ENCODE measurements at places on chromosomes 12 and 14.

DNA sequence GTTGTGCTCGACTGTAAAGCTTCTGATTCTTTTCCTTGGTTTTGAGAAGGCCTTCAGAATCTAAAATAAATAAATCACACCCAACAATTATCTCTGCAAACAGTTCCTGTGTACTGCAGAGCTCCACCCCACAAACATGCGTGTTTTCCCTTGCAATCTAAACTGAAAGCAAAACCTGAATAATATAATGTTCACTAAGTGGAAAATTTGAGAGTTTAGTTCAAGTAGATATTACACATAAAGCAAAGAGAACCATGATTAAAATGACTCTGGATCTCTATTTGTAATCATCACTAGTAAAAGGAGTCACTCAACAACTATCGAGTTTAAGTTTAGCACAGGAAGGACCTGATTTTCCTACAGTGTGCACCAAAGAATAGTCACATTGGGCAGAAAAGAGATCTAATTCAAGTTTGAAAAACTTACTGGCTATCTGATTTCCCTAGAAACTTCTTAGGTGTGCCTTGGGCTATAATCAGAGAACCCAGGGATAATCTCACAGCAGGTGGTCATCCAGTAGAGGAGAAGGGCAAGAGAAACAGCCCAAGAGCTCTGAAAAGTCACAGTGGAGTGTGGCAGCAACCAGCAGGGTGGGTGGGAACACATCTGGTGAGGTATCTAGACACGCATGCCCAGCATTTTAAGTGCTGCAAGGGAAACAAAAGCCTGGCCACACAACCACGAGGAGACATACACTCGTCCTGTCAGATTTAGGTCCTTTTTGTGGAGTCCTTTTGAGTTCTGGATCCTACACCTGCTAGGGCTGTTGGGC is 25.4 kb downstream of the ATG14 start:
- no peak for DNase-seq

DNA sequence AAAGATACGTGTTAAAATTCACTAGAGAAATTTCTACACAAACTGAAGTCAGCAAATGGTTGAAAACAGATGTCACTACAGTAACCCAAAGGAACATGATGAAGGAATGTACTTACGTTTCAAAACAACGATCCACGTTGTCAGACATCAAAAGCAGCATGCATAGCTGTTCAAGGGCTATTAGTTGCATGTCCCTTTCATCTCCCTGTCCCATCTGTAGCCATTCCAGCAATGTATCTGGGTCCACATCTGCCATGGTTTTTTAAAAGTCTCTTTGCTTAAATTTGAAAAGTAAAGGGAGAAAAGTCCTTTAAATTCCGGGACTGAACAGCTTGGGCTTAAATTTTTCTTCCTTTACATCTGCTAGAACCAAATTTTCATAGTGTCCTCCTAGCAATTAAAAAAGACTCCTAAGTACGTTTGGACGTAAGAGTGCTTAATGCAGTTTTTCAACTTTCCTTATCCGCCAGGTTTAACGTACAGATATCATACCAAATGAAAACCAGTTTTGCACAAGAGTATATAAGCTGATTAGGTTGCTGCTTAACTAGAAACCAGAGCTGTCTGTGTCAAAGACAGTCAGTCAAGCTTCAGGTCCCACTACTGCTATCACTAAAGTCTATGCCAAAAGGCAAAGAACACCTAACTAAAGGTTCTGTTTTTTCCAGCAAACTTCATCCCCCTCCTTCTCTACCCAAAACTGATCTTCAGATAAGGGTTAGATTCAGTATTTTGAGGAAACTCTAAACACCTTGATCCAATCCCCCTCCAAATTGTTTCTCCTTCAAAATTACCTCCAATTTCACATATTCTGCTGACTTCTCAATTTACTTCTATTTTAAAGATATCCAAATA is 1.7 kb downstream of the HECTD1 start:
- DNase-seq: no peak

DNA sequence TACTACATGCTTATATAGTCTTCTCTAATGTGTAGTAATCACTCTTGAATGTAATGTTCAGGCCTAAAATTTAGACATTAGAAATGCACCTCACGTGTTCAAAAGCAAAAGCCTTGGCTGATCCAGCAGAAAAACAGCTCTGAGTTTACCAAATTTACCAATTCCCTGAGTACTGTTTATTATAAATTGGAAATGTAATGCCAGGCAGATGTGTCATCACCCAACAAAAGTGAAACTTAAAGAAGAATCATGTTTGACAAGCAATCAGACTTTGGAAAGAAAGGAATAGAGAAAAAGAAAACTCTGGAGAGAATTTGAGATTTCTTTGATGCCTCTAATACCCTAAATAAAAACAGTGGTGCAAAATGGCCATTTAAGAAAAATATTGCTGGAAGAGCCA is 26.5 kb upstream of the STRAP start:
- no peak for DNase-seq

DNA sequence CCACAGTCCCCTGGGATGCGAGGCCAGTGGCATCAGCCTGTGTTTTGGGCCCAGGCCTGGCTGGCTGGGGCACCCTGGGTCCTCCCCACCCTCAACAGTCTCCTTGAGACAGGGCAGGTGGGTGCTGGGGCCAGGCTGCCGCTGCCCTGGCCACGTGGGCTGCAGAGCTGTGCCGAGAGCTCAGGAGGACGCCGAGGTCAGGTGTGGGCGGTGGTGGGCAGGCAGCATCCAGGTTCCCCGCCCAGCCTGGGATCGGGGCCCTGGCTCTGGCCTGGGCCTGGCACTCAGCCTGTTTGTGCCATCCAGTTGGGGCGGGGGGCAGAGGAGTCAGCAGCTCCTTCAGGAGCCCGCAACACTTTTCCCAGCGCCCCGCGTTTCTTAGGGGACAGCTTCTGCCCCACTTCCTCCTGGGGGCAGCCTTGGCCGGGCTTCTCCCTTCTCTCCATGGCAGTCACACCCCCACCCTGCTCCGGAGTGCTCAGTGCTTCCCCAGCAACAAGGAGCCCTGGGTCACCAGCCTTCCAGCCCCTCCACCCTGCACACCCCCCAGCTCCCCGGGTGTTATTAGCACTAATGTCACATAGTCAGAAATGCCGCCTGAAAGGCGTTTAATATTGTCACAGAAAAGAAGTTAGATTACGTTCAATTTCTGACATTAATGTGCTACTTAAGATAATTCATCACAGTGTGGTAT is 30.8 kb downstream of the KIF26A start:
- DNase-seq: no peak

- DNase-seq: peak; percentile 43
Measured at GRCh38 chr14:64880221-64881121, 764 bp upstream of the SPTB start.

- DNase-seq: no peak
Measured at GRCh38 chr12:32917094-32917611, 20.6 kb upstream of the PKP2 start.

DNA sequence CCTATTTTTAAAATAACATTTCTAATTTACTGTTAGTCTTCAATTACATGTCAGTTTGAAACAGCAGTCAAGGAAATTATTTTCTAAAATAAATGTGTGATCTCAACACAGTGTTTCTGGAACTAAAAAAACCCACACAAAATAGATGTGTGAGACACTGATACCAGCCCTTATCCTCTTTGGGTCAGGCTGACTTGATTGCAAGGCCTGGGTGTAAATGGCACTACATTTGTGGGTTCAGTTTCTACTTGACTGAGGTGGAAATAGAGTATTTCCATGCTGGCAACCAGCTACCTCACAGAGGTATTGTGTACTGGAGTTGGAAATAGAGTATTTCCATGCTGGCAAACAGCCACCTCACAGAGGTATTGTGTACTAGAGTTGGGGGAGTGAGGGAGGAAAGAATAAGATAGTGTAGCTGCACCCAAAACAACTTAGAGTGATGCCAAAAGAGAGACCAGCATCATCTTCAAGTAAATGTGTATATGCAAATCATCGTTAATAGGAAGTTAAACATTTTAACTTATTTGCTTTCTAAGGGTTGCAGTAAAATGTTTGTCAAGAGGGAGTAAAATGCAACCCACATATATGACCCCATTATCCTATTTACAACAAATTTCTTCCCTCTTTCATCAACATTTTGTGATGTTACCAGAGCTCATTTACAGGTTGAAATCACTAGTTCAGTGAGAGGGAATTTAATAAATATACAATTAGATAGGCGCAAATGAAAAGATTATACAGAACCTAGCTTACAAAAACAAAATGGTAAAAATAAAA is 10.7 kb upstream of the LYZ start:
- DNase-seq: no peak

GRCh38 chr12:15407025-15407424 is 84.7 kb downstream of the PTPRO start:
- DNase-seq: no peak

- no peak for DNase-seq
Measured at GRCh38 chr12:41956353-41956752, 188.3 kb downstream of the GXYLT1 start.

GRCh38 chr14:90733139-90733808 is 83.0 kb downstream of the TTC7B start:
- no peak for DNase-seq

- no peak for DNase-seq
Measured at GRCh38 chr12:18794000-18794399, 56.1 kb downstream of the CAPZA3 start.

GRCh38 chr12:122265886-122266229 is 436 bp downstream of the VPS33A start:
- DNase-seq: no peak

DNA sequence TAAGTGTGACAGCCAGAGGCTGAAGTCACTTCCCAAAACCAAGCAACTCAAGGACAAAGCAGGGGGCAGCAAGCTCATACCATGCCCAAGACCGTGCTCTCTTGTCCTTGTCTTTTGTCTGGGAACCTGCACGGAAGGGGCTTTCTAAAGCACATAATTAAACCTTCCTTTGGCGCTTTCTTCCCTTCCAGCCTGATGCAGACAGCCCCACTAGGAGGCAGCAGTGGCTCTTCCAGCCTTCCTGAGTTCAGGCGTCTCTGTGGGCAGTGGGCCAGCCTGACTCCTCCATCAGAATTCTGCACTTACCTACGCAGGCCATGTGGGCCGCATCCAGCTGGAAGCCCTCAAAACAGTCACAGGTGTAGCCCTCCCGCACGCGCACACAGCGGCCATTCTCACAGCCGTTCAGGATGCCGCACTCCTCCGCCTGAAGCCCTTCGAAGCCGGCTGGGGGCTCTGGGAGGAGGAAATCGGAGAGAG is 7.6 kb downstream of the ISCA2 start:
- DNase-seq: no peak

DNA sequence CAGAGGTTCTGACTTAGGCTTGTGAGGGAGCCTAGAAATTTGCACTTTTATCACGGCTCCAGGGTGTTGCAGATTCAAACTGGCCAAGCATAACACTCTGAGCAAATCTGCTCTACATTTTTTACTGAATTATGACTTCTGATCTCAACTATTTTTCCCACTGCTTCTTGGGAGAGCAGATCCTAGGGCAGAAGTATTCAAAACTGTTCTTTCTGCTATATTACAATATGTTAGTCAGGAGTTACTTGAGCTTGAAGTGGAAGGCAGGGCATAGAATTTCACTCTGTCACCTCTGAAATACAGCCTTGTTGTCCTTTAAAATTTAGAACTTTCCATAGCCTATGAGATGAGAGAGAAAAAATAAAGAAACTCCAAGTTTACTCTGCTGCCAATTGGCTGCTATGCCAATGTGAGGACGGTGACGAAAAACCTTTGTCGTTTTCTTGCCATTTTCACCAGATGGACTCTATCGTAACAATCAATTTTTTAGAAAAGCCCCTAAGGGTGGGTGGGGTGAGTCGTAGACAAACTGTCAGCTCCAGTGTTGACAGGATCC is 16.4 kb upstream of the KERA start:
- DNase-seq: no peak

- no peak for DNase-seq
Measured at GRCh38 chr14:64293976-64294671, at the start of gene ESR2. Gene ESR2, minus strand, starts transcription at chr14:64294371. Its CDS starts 11,386 bp downstream, at chr14:64282985.

GRCh38 chr14:79502751-79503148 is 708.6 kb downstream of the DIO2 start:
- DNase-seq: no peak

GRCh38 chr14:67319142-67319541 is 40.5 kb downstream of the ATP6V1D start:
- DNase-seq: no peak

GRCh38 chr12:70186436-70186835 is 56.8 kb upstream of the CNOT2 start:
- peak; percentile 47 for DNase-seq

- no peak for DNase-seq
Measured at GRCh38 chr12:19778172-19778571, 338.9 kb downstream of the AEBP2 start.

DNA sequence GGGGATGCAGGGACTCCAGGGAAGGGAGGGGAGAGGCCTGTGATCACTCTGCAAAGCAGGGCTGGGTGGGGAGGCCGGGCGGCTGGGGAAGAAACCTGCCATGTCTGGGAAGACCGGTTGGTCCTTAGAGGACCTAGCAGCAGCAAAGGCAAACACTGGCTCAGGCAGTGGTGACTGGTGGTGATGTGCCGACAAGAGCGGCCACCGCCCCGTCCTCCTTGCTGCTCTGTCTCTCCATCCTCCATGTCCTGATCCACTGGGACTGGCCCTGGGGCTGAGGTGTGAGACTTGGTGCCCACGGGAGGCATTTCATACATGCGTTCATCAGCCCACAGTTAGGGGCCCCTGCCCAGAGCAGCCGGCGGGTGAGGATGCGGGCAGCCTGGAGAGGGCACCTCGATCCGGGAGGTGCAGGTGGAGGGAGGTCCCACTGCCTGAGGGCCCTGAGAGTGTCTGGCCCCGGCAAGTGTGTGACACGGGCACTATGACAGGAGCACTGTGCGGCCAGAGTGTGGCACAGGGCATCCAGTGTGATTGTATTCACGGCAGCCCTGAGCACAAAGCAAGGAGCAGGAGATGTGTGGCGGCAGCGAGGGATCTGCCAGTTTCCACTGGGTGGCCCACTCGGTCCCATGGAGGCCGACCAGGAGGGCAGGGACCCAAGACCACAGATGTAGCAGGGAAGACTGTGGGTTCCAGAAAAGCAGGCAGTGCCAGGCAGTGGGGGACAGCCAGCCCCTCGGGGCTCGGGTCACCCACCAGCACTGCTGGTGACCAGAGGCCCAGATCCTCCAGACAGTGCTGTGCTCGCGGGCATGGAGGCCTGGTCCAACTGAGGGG is 13.9 kb downstream of the ANKRD9 start:
- DNase-seq: no peak

DNA sequence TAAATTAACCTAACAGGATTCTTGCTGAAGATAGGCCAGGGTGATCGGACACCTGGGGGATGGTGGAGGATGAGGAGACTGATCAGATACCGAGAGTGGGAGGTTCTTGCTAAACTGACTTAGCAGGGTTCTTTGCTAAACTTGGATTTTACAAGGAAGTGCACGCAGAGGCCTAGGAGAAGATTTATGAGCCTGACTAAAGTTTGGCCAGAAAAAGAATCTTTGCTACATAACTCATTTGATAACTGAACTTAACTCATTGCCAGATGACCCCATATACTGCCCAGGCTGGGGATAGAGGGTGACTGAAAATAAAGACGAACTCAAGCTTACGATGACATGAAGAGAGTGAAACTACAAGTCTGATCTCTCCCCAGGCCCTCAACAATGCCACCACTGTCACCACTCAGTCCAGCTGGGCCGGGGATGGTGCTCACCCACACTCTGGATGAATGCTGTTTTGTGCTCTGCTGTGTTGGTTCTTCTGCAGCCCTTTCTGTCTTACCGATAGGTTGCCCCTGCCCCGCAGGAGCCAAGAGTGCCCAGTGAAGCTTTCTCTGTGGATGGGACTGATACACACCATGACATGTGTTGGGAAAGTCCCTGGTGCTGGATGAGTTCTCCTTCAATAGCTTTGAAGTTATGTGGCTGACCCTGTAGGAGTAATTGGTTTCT is 29.0 kb downstream of the PPFIBP1 start:
- no peak for DNase-seq

All from cerebellar nuclear complex (tissue), 1 donor.